ENCODE measurements at places on chromosomes 6 and 20.

DNA sequence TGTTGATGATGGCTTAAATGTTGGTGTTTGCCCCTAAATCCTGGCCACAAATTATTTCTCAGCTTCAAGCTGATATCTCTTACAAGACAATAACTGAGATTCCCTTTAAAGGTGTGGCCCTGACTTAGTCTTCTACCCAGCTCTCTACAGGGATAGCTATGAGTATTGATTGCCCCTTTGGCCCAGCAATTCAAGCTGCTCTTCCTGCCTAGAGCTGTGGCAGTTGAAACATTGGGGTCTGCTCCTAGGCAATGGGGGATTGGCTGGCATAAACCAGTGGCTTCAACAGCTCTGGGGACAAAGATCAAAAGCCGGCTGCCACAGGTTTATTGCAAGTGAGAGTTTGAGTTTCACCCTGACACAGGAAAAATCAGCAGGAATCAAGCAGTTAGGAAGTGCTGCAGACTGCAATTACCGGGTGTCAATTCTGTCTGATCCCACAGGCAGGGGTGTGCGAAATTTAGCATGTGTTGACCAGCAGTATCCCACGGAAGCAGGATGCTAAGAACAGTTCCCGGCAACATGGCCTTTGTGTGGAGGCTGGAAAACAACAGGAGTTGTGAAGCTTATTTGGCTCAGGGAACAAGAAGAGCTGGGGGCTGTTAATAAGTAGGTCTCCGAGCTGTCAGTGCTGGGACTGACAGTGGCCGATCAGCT, 66.2 kb upstream of the IYD start:
- no peak for DNase-seq

- DNase-seq: no peak
Measured at GRCh38 chr20:57320358-57320757, 9.2 kb upstream of the SPO11 start.

- no peak for DNase-seq
Measured at GRCh38 chr6:169783971-169784820, 32.8 kb downstream of the ERMARD start.

DNA sequence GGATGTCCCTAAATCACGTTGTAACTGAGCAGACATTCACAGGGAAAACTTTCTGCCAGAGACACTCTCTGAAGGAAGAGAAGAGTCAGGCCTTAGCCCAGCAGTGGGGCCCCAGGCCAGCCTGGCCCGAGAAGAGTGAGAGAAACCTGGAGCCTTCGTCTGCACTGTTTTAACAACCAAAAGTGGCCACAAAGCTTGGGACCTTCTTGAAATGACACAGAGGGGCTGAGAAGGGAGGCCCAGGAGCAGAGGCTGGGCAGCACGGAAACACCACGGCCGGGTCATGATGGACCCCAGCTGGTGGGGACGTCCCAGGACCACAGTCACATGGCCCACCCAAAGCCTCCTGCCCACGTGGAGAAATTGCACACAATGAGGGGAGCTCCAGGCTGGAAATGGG, 126.8 kb upstream of the THBS2 start:
- DNase-seq: no peak

GRCh38 chr6:86128130-86128814, 485.6 kb upstream of the SYNCRIP start:
- DNase-seq: no peak

- DNase-seq: no peak
Measured at GRCh38 chr6:169810066-169810989, 58.9 kb downstream of the ERMARD start.

GRCh38 chr6:35385457-35386202, 43.3 kb downstream of the PPARD start:
- DNase-seq: no peak

GRCh38 chr6:149951096-149951495, 9.3 kb downstream of the ULBP2 start:
- no peak for DNase-seq

DNA sequence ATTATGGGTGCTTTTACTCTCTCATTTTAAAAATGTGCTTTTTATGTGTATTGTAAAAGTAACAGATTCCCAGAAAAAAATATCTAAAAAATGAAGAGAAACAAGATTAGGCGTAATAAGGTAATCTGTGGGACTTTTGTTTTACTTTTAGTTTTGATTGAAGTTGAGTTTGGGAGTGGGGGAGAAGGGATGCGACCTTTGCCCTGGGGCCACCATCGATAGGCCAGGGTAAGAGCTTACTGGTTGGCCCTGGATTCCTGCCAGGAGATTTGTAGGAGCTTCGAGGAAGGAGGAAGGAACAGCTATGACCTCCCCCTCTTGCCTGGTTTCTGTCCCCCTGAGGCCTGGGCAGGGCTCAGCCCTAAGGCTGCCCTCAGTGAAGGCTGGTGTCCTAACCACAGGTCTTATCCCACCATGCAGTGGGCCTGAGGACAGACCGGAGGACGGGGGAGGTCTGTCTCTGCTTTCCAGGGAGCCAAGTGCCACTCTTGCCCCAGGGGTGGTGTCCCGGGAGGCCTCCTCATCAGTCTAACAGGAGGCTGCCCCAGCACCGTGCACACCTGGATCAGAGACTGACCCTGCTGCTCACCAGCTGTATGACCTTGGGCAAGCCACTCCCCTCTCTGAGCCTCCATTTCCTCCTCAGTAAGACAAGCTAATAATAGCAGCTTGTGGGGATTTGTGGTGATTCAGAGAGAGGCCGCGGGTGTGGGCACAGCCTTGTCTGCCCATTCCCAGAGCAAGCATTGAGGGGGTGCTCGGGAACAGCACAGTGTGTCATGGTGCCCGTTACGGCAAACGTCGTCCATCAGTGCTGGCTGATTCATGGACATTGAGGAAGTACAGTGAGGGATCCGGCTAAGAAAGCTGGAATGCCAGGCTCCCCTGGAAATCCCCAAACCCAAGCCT, 21.2 kb downstream of the TGM2 start:
- DNase-seq: no peak

- no peak for DNase-seq
Measured at GRCh38 chr20:19812696-19813095, 54.6 kb downstream of the RIN2 start.

GRCh38 chr6:153790876-153791473, 248.1 kb upstream of the OPRM1 start:
- no peak for DNase-seq

DNA sequence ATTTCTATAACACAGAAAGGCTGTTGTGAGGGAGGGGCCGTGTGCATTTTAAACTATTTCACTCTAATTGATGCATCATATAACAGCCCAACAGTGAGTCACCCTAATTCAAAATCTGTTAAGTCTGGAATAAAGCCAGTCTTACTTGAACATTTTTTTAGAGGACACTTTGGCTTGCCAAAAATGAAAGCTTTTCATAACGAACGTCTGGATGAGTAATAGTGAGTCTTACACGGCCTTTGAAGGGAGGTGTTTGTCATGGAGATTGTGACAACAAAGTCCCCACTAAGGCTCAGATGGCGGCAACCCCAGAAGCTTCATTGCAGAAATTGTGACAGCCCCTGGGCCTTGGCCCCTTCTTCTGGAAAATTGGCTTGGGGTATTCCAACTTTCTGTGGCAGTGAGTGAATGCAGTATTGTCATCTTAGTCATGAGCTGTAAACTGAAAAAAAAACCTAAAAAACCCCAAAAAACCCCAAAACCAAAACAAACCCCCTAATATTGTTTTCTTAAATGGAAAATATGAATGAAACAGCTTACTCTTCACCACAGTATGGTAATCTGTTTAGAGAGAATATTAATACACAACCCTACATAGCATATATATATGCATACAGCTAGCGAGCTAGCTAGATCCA, 92.6 kb upstream of the CLDN20 start:
- DNase-seq: peak; percentile 68

DNA sequence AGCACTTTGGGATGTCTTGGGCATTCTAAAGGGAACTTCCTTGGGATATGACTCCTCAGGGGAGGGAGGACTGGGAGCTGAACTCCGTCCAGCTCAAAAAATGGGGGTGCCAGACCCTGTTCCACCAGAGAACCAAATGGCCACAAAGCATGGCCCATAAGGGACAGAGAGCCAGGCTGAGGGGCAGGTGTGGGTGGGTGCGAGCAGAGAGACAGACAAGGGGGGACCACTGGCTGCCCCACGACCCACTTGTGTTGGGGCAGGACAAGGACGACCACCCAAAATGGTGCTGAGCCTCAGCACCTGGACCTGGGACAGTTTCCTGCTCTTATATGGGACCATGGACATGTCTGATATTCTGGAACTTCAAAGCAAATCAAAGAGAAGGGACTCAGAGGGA, 148.2 kb upstream of the MLN start:
- no peak for DNase-seq

DNA sequence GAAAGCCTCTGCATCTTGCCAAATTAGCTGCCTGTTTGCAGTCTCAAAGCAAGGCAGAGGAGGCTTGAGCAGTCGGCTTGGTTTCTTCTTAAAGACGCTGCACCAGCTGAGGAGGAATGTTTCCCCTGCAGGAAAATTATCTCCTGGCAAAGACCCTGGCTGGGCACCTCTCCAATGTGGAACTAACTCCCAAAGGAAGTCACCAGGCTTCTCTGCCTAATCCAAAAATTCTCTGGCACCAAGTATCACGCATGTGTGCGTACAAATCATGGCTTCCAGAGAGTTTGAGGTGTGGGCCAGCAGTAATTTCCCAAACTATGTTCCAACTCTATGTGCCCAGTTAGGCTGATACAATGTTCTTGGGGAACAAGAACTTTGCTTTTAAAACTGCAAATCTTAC, 176.2 kb downstream of the KIF16B start:
- no peak for DNase-seq

- no peak for DNase-seq
Measured at GRCh38 chr20:21184819-21185218, 58.9 kb downstream of the KIZ start.

- DNase-seq: no peak
Measured at GRCh38 chr20:47676912-47677634, 108.2 kb downstream of the SULF2 start.

DNA sequence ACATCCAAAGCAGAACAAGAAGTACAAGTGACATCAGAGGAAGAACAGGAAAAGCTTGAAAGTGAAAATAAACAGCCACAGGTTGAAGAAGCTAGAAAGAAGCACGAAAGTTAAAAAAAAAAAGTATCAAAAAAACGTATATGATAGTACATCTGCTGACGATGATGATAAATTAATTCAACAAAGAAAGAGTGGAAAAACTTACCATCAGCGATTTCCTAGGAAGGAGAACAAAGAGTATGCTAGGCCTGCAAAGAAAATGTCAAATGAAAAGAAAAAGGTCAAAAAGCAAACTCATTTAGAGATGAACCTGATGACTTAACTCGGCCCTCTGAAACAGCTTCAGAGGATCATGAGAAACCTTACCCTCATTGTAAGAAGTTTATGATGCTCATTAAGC, 3.7 kb downstream of the SAYSD1 start:
- DNase-seq: no peak

- no peak for DNase-seq
Measured at GRCh38 chr6:29933955-29934354, 8.4 kb upstream of the HLA-A start.

GRCh38 chr6:2245877-2246863, 765 bp upstream of the GMDS start:
- peak; percentile 30 for DNase-seq

DNA sequence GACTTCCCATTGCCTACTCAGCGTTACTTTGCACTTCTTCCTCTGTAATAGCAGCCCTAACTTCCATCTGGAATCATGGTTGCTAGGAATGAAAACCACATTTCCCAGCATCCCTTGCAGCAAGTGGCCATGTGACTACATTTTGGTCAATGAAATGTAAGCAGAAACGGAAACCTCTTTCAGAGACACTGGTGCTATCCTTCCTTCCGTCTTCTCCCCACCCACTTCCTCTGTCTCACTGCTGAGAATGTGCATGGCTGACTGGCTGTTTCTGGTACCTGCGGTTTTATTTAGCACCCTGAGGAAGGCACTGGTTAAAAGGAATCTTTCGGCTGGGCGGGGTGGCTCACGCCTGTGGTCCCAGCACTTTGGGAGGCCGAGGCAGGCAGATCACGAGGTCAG, 107.4 kb downstream of the SCML4 start:
- DNase-seq: peak; percentile 56

- no peak for DNase-seq
Measured at GRCh38 chr6:37636116-37636515, 61.6 kb downstream of the MDGA1 start.

DNA sequence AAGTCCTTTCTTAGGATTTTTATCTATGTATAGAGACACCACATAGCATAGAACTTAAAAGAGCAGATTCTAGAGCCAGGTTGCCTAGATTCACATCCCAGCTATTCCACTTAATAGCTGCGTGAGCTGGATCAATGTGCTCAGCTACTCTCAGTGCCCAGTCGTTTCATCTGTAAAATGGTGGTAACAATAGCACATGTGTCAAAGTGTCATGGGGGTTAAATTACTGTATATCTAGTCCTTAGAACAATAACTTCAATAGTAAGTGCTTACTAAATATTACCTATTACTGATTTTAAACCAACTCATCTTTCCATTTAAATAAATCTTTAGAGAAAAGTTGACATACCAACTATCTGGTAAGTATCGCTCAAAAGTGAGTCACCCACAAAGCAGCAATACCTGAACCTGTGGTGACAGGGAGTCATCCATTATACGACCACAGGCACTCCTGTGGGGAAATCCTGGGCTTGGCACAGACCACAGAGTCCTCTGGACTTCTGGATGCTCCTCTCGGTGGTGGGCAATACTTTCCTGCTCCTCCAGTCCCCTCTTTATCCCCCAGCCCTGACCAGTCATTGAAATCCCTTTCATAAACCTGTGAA, 154.8 kb downstream of the PDSS2 start:
- DNase-seq: no peak

- no peak for DNase-seq
Measured at GRCh38 chr6:42932412-42932811, 3.1 kb downstream of the CNPY3 start.

DNA sequence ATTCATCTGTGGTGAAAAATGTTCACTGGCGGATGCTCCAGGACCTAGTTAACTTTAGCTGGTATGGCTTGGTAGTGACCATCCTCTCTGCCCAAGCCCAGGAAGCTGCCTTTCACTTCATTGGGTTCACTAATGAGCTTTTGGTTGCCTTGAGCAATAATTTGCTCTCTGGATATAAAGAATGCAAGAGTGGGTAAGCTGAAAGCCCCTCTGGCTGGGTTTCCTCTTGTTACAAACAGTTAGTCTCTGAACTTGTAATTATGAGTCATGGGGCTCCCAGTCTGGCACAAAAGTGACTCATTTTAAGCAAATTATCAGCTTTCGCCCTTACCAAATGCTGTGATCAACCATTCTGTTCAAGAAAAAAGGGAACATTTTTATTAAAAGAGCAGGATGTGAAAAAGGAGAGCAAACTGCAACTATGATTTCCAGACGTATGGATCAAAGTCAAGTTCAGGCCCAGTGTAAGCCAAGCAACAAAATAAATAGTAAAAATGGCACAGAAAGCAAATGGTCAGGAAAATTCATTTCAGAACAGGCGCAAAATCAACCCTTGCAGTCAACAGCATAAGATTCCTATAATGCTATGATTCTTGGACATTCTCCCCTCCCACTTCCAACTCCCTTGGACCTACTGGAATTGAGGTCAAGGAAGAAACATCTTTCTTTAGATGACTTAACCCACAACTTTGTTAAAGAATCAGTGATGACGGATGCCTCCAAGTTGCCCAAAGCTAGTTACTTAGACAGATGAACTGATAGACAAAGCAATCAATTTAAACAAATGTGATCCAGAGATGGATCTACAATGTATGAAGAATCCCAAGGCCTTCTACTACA, 130.0 kb upstream of the KCNK16 start:
- no peak for DNase-seq
